Activated CD4-positive, alpha-beta T cell treated with anti-CD3 and anti-CD28 coated beads, Interleukin-2, amount 10 ng/mL, durations not matched to agents 7 days and 5 days (primary cell): ENCODE measurements at places on chromosomes 6 and 20.

DNA sequence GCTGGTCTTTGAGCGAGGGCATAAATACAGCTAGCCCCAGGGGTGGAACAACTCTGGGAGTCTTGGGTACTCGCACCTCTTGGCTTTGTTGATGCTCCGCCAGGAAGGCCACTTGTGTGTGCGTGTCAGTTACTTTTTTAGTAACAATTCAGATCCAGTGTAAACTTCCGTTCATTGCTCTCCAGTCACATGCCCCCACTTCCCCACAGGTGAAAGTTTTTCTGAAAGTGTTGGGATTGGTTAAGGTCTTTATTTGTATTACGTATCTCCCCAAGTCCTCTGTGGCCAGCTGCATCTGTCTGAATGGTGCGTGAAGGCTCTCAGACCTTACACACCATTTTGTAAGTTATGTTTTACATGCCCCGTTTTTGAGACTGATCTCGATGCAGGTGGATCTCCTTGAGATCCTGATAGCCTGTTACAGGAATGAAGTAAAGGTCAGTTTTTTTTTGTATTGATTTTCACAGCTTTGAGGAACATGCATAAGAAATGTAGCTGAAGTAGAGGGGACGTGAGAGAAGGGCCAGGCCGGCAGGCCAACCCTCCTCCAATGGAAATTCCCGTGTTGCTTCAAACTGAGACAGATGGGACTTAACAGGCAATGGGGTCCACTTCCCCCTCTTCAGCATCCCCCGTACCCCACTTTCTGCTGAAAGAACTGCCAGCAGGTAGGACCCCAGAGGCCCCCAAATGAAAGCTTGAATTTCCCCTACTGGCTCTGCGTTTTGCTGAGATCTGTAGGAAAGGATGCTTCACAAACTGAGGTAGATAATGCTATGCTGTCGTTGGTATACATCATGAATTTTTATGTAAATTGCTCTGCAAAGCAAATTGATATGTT lies 19.2 kb downstream of the IRF4 start:
- DNase-seq: no peak

DNA sequence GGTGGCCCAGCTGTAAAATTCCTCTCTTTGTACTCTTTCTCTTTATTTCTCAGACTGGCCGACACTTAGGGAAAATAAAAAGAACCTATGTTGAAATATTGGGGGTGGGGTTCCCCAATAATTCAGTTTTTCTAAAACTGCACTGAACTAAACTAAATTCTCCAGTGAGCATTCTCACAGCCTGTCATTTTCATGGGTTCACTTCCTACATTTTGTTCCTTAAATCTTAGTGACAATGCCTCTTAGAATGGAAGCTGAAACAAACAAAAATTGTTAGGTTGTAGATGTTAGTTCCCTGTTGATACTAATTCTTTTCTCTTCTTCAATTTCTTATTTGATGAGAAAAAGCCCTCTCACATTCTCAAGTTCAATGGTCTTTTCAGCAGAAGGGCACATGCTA lies 35.8 kb upstream of the IFNGR1 start:
- no peak for DNase-seq

GRCh38 chr6:43770372-43771209 lies 580 bp downstream of the VEGFA start:
- peak; percentile 44 for DNase-seq

GRCh38 chr20:6767536-6768227 lies at the start of gene BMP2:
Gene BMP2 (plus strand): TSS chr20:6767686. CDS start chr20:6770127, 2,441 bp downstream.
- DNase-seq: no peak
